Fibroblast of villous mesenchyme (primary cell): ENCODE measurements at places on chromosomes 16 and 17. TPM values are rescaled to one million over a fixed set of nuclear protein-coding genes. Genes with fewer than 3 reads are reported as not detected.

DNA sequence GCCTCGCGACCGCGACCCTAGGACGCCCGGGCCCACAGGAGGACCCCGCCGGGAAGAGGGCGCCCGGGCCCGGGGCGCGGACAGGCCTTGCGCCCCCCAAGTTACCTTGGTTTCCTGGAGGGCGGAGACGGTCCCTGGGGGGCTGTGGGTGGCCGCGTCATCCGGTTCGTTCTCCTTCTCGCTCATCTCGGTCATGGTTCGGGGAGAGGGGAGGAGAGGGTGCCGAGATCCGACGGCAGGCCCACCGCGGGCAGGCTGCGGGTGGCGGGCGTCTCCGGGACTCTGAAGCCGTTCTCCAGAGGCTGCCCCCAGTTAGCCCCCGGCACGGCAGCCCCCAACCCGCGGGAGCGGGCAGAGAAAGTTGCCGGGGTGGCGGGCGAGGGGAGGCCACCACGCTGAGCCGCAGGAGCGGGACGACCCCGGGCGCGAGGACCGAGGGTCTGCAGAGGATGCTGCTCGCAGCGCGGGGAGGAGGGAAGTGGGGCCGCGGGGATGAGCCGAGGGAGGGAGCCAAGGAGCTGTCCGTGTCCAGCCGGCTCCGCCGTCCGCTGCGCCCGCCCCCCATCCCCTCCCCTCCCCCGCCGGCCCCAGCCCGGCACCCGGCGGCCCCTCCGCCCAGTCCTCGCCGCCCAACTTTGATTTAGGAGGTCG is at the start of gene STAC2:
STAC2 (minus strand) TSS at position 638 of the 651 bp plus-strand sequence; CDS start at position 195, 443 bp downstream.
- DNase-seq = no peak

DNA sequence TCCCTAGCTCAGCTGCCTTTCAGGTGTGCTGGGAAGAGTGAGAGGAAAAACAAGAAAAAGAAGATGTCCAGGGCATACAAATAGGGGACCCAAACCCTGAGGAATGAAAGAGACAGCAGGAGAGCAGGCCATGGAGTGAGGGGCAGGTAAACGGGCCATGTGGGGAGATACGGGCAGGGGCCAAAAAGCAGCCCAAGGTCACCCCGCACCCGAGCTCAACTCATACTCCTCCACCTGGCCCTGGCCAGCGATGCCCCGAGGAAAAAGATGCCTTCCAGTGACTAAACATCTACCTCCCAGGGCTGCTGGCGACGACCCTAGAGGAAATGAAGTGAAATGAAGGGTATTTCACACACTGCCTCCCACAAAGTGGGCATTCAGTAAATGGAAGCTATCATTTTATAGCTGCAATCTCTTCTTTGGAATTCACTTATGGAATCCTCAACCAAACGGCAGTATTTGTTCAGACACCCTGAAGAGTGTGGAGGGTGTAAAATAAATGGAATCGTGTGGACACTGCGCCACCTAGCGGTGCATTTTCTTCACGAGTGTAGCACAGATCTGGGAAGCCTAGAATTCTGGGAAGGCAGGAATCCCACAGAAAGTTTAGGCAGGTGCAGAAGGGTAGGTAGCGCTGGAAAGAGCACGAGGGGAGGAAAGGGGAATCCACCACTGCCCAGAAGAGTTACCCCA is 14.9 kb downstream of the ELAC2 start:
- peak; percentile 73 for DNase-seq

Gene ASPHD1
- total RNA-seq = 5.2 and 7.8 TPM in 2 replicates

- peak; percentile 81 for DNase-seq
These were observed 39.4 kb upstream of the RAI1 start for GRCh38 chr17:17641621-17642409.

- DNase-seq = no peak
These were observed 92.6 kb upstream of the TMEM132E start for GRCh38 chr17:34486761-34487160.

DNA sequence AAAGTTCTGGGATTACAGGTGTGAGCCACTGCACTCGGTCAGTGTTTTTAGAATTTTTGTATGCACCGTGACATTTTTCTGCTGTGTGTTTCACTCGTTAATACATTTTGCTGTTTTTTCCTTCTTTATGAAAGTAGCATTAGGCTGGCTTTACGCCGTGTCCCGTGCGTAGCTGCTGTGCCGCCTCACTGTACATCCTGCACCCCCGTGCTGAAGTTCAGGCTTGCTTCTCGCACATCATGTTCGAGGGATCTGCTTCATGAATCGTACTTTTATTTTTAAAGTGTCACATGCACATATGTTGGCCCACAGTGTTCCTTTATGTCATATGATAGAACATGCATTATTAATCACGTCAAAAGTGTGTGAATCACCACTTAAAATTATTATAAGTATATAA is 84.4 kb upstream of the ZNF750 start:
- DNase-seq = no peak

- no peak for DNase-seq
These were observed 1.1 kb downstream of the GLIS2 start for GRCh38 chr16:4316864-4317531.

GRCh38 chr17:48148854-48149786 is 41.6 kb downstream of the SNX11 start:
- peak; percentile 24 for DNase-seq

DNA sequence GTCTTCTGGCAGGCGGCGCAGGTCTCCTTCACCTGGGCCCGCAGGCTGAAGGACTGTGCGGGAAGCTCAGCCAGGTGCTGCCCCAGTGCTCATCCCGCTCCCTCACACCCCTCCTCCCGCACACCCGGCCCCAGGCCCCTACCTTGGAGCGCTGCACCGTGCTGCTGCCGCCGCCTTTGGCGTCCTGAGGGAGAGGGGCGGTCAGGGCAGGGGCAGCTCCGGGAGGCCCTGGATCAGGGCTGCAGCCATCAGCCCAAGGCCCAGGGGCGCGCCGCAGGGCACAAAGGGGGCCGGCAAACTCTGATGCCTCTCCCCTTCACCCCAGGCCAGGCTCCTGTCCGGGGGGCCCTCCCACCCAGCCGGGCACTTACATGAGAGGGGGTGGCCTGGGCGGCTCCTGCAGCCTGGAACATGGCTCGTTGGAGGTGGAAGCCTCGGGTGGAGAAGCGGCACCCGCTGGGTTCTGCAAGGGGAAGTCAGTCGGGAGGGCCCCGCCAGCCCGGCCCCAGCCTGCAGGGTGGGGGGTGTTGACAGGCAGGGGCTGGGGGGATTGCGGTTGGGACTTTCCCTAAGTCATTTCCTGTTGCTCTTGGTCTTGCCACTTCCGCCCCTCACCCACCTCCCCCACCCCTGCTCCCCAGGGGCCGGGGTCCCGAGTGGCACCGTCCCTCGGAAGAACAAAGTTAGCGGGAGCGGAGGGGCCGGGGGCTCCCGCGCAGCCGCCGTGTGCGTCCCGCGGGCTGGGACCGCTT is 863 bp downstream of the LIMD2 start:
- DNase-seq = peak; percentile 28

Gene KRTAP4-3
- not detected in 2 replicates for total RNA-seq

- no peak for DNase-seq
These were observed 205.2 kb upstream of the WSCD1 start for GRCh38 chr17:5864741-5865657.

Gene CD300LB
- total RNA-seq = not detected in 2 replicates

Gene CTDNEP1
- 24.5 and 34.1 TPM in 2 replicates for total RNA-seq

Gene KRT9
- not detected in 2 replicates for total RNA-seq

DNA sequence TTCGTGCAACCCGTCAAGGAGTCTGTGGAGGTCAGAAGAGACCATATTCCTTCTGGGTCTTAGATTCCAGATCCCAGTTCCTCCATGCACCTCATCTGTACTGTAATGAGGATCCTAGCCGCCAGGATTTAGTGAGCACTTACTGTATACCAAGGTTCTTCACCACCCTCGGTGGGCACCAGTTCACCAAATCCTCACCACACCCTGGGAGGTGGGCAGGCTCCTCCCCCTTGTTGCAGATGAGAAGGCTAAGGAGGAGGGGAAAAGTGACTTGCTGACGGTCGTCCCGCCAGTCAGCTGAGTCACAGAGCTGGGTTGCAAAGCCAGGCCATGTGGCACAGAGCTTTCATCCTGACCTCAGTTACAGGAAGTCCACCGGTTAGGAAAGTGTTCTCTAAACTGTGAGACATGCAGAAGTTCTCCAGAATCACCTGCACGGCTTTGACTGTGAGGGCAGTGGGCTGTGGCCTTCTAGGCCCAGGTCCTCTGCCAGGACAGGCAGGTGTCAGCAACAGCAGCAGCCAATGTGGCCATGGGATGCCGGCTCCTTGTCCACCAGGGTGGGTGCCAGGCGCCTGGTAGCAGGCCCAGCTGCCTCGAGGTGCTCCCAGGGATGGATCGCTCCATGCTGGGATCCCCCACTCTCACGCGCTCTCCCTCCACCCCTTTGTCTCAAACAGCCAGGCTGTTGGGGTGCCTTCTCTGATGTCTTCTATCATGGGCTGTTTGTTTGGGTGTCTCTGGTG is 240.3 kb upstream of the GSE1 start:
- peak; percentile 87 for DNase-seq

Gene GCGR
- not detected in 2 replicates for total RNA-seq

GRCh38 chr17:18980682-18981334 is 23.8 kb downstream of the FAM83G start:
- DNase-seq = peak; percentile 12

Gene PEMT
- 28.9 and 36.7 TPM in 2 replicates for total RNA-seq

Gene MYH2
- under 0.01 TPM in 1 of 2 replicates, not detected in the other for total RNA-seq

DNA sequence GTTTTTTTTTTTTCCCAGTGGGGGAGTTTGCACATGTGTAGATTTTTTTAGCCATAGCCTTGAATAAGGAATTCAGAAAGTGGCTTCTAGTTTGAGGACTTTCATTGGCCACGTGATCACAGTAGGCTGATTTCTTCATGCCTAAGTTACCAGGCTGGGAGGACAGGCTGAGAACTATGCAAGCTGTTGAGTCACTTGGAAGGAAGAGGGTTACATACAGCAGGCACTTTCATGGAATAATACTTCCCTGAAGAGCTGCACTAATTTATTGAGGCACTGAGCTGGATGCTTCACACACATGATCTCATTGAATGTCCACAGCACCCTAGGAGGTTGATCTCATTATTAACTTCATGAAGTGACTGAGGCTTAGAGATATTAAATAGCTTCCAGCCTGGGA is 22.8 kb downstream of the PRKCB start:
- DNase-seq = no peak

Gene RND2
- 0.97 and 1.3 TPM in 2 replicates for total RNA-seq

Gene MYH8
- not detected in 2 replicates for total RNA-seq

GRCh38 chr17:5786510-5786875 is 202.2 kb upstream of the NLRP1 start:
- DNase-seq = no peak

Gene TOX3
- total RNA-seq = not detected in 2 replicates

Gene CHST5
- under 0.01 TPM in 1 of 2 replicates, not detected in the other for total RNA-seq

DNA sequence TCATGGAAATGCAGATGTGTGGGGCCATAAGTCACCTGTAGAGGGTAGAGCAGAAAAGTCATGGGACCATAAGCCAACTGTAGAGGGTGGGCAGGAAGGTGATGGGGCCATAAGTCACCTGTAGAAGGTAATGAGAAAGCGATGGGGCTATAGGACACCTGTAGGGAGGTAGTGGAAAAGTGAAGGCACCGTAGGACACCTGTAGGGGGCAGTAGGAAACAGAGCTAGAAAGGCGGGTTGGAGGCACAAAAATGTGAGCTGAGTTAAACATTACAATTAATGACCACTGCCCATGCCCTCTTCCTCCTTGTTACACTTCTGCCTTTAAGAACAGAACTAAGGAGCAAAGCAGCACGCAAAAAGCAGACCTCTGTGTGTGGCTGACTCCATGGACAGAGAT is 150.1 kb downstream of the SHISA6 start:
- no peak for DNase-seq

DNA sequence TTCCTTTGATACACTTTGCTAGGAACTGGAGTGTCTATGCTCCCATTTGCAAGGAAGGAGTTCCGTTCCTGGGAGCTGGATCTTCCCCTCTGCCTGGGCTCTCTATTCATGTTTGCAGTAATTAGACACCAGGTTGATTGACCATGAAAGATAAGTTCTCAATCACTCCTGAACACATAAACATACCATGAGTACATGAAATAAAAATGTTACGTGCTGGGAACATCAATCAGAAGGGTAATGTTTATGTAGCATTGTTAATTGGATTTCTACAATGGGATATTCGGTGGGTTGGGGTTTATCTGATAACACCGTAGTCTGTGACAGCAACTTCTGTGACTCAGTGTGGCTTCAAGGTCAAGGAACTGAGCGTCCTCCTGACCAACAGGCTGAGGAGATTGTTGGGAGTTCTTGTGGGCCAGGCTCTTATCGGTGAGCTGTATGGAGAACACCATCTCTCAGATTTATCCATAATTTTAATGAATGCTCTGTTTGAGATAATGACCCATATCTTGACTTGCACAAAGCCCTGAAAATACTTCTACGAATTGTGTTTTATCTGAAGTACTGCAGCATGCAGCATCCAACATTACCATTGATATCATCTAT is 136.4 kb downstream of the NPIPB5 start:
- no peak for DNase-seq

Gene PSMB3
- total RNA-seq = 328 and 392 TPM in 2 replicates

GRCh38 chr16:66262253-66263167 is 104.0 kb upstream of the CDH5 start:
- DNase-seq = peak; percentile 84

- peak; percentile 44 for DNase-seq
These were observed 9.1 kb upstream of the MED9 start for GRCh38 chr17:17467720-17468119.

- DNase-seq = peak; percentile 73
These were observed at the start of gene SYT17 for GRCh38 chr16:19167710-19168370. Gene SYT17 (plus strand): TSS chr16:19168240. CDS start chr16:19168647, 407 bp downstream.

DNA sequence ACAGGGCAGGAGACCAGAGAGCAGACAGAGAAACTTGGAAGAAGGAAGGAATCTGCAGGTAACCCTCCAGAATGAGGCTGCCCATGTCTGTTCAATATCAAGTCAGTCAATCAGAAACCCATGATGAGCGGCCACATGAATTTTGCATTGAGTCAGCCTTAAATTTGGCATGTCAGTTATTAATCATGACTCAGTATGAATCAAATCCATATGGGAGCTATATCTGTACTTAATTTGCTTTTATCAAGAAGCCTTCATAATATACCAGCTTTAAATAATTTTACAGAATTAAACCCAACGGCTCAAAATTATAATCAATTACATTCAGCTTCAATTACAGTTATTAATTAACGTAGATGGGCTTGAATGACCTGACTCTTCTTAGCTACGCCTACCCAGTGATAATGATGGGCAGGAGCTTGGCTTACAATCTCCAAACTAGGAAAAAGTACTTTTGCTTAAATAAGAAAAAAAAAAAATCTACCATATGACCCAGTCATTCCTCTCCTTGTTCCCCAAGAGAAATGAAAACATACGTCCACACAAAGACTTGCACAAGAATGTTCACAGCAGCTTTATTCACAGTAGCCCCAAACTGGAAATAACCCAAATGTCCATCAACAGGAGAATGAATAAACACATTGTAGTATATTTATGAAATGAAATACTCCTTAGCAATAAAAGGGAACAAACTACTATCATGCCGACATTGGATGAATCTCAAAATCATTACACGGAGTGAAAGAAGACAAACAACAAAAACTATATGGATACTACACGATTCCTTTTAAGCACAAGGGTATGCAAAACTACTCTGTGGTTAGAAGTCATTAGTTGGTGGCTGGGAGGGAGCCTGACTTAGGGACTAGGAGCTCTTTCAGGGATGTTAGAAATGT is 48.6 kb downstream of the SLC39A11 start:
- DNase-seq = peak; percentile 73

GRCh38 chr17:78105101-78105500 is 23.5 kb downstream of the TMC6 start:
- DNase-seq = no peak

GRCh38 chr17:74049967-74050458 is 153.5 kb upstream of the RPL38 start:
- no peak for DNase-seq

Gene LONP2
- total RNA-seq = 49.9 and 79.9 TPM in 2 replicates
